ENCODE measurements at places on chromosomes 13 and 19. TPM values are rescaled to one million over a fixed set of nuclear protein-coding genes. Genes with fewer than 3 reads are reported as not detected.

The SYNGR4 gene
- total RNA-seq, result not detected

DNA sequence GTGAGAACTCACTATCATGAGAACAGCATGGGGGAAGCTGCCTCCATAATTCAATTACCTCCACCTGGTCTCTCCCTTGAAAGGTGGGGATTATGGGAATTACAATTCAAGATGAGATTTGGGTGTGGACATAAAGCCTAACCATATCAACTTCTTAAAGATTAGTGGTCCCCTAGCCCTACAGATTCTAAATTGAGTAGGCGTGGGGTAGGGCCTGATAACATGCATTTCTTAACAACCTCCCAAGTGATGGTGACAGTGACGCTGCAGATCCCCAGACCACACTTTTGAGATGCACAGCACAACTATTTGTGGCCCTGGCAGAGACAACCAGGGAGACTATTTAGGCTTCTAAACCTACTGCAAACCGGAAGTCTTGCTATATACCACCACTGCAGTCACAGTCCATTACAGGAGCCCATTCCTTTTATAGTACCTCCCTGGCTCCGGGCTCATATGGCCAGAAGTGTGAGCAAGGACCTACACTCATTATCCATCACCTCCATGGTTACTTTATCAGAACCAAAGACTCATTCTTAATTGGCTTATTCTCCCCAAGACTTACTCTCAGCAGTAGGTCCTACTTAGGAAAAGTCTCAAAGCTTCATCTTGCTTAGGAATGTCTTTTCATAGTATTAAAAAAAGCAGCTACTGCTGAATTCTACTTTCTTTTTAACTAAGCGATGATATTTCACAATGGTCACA, 2.1 kb upstream of the DPY19L3 start:
- DNase-seq, result no peak

The ZNF729 gene
- total RNA-seq, result not detected

- no peak for DNase-seq
Observed at GRCh38 chr13:60970736-60971135, 444.9 kb downstream of the PCDH20 start.
